NCI-H1048 (cell line): ENCODE measurements at places on chromosomes 3 and 15.

GRCh38 chr3:195904368-195904767, 4.0 kb downstream of the TNK2 start:
- no peak for DNase-seq

DNA sequence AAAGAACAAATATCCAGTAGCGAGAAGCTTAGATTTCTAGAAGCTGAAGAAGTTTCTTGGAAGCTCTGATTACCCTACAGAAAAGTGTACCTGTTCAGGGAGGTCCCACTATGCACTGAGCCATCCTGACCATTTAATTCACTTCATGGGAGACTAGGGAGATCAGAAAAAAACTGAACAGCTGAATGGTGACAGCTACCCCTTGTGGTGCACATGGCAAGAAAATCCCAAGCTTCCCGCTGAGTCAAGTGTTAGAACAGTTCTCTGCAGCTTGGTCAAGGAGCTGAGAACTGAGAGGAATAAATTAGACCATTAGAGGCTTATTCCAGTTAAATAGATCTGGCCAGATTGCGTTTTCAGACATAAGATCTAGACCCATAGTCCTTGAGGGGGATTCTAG, 197.2 kb upstream of the VEPH1 start:
- no peak for DNase-seq

GRCh38 chr15:62502451-62502850, 337.4 kb upstream of the C2CD4B start:
- no peak for DNase-seq

GRCh38 chr15:89002830-89003229, 85.4 kb upstream of the ABHD2 start:
- no peak for DNase-seq

- no peak for DNase-seq
Measured at GRCh38 chr3:44093531-44093930, 148.2 kb upstream of the TOPAZ1 start.

- DNase-seq, result no peak
Measured at GRCh38 chr3:33425453-33425852, 14.8 kb downstream of the UBP1 start.

- no peak for DNase-seq
Measured at GRCh38 chr15:38690216-38690615, 125.6 kb upstream of the RASGRP1 start.

DNA sequence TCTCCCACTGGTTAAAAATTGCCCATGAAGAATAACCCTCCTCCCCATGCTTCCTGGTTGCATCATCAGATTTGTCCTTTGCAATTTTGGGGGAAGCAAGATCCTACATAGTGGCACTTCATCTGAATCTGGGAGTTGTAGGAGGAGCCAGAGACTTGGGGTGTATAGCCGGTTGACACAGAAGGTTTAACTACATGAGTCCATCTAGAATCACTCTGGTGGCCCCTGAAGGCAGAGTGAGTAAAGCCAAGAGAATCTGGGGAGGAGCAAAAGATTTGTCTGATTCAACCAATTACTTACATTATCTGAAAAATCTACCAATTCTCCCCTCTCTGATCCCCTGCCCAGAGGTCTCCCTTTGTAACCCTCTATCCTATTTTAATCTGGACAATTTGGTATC, 50.1 kb downstream of the SYN2 start:
- DNase-seq, result no peak

- no peak for DNase-seq
Measured at GRCh38 chr3:130527426-130527825, 10.4 kb downstream of the COL6A6 start.

DNA sequence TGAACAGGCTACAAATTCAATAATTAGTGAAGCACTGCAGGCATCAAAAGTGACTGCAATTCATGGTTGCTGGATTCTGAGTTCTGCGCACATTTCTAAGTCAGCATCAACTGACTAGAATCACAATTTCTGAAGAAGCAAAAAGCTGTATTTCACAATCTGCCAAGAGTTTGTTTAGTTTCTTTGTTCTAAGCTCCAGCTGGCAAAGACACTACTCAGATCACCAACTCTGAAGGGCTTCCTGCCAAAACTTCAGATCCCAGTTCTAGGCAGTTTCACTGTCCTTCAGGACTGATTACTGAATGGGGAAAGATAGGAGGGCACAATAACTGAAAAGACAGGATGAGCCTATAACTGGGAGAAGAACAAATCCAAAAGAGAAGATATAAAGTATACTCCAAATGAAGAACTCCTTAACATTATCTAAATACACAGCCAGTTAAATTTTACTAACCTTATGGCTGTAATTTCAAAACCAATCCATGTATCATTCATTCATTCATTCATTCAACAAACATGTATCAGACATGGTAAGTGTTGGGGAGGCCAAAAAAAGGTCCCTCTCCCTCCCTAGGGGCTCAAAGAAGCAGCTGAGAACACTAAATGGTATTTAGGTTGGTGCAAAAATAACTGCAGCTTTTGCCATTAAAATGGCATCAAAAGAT, 17.1 kb downstream of the TJP1 start:
- no peak for DNase-seq

DNA sequence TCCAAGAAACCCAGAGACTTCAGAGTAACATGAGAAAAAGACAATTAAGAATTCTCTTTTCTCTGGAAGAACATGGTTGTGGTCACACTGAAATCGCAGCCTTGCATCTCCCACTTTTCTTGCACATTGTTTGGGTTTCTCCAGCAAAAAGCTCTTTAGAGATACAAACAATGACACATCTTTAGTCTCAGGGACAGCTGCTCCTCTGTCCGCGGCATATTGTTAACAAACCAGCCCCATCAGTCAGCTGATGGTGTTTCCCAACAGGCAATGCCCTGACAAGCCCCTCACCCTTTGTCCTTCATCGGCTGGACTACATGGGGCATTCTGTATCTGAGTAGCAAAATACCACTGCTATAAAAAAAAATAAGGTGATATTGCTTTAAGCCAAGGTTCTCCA, 53.4 kb downstream of the UMPS start:
- no peak for DNase-seq

- no peak for DNase-seq
Measured at GRCh38 chr3:183378008-183378407, 50.4 kb downstream of the MCF2L2 start.

DNA sequence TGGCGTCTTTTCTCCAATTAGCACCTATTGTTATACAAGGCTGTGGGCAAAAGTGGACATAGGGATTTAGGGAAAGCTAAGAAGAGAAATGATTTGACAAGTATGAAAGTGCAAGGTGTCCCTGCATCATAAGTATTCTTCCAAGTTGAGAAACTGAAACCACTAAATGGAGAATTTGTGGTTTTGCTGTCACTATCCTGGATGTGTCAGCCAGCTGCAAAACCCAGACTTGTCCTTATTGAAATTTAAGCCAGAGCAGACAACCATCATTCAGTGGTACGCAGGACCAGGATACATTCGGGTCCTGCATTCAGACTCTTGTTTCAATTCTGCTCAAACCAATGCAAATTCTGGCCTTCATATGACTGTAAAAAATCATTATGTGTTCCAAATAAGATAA, 384.8 kb upstream of the TGFBR2 start:
- DNase-seq, result no peak

DNA sequence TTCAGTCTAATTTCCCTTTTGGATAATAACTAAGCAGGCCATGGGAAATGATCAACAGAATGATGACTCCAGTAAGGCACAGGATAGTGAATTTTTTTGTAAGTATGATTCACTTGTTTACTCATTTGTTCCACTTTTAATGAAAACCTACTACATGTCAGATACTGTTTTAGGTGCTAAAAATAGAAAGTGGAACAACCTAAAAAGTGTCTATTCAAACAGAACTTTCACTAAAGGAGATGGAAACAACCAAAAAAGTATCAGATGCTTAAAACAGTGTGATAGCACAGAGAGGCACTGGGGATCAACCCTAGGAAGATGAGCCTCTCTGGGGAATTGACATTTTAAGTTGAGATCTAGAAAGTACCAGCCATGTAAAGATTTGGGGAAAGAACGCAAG, 11.1 kb downstream of the RYK start:
- no peak for DNase-seq

DNA sequence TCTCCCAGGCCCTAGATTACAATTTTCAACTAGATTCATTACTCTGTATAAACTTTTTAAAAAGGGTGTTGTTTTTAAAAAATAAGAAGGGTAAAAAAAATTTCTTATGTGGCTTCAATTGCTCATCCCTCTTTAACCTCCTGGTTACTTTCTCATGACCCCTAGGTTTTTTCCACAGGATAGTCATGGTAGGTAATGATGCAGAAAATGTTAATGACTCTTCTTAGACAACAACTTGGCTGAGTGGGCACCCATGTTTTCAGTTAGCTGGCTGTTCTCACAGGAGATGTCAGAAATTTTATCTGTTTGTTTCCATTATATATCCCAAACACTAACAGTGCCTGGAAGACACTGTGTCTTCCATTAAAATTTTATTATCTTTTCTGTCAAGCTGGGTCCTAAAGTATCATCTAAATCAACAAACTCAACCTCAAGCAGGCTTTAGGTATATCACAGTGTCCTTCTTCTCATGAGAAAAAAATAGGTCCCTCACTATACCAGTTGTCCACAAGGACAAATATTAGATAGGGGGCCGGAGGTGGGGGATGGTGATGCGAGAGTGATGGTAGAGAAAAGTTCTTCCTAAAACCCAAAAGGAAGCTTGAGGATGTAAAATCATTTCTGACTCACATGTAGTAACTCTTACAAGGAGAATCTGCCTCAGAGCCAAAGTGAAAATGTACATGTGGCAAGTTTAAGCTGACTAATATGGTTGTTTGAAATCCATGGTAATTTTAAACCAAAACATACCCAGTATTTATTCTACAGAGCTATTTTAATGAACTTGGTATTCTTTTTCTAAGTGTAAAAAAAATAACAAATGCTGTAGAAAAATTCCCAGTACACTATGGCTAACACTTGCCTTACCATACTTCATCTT, 43.3 kb downstream of the PLOD2 start:
- DNase-seq, result no peak

GRCh38 chr3:13840456-13840855, 39.4 kb downstream of the WNT7A start:
- no peak for DNase-seq

GRCh38 chr3:156330415-156330814, 210.0 kb downstream of the KCNAB1 start:
- DNase-seq, result no peak
